ENCODE measurements at places on chromosomes 11 and 22.

DNA sequence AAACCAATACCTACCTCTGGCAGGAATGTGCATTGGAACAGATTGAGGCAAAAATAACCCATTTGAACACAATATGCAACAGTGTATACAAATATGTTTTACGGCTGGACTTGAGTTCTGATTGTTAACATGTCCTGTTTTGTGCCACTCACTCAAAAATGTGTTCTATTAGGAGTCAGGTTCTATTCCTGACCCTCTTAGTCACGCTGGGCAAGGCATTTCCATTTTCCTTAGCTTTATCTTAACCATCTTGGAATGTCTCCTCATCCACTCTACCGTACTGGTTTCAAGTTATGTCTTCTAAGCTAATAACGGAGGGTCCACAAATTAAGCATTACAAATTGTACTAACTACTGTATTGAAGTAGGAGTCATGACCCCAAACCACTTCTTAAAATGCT, 78.6 kb downstream of the MAML2 start:
- no peak for DNase-seq

- no peak for DNase-seq
Measured at GRCh38 chr11:3111919-3112690, 53.0 kb downstream of the OSBPL5 start.

GRCh38 chr11:31995525-31996094, 95.3 kb upstream of the RCN1 start:
- peak; percentile 16 for DNase-seq

DNA sequence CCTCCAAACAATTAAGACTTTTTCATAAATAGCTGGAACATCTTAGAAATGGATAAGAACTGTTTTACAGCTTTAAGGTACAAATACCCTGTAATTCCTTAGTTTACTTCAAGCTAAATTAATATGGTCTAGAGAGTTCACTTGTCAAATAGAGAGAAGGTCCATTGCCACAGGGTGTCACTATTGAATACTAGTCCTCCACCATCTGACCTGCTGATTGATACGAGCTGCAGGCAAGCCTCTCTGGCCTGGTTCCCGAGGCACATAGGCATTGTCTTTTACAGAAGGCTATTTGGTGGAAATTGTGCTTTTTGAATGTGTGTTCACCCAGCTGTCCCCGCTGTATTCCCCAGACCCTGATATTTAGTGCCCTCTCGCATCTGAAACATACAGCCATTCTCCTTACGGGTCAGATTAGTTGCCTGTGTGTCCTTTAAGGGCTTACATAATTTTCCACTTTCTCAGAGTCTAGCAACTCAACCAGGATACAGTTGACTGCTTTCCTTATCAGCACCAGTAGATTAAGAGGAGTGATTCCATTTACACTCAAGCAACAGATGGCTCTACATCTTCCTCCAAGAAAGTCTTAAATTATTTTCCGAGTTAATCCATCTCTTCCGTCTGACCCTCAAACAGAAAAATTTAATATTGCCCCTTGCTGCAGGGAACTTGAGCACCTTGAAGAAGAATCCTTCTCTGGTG, 788.8 kb upstream of the FAT3 start:
- no peak for DNase-seq

DNA sequence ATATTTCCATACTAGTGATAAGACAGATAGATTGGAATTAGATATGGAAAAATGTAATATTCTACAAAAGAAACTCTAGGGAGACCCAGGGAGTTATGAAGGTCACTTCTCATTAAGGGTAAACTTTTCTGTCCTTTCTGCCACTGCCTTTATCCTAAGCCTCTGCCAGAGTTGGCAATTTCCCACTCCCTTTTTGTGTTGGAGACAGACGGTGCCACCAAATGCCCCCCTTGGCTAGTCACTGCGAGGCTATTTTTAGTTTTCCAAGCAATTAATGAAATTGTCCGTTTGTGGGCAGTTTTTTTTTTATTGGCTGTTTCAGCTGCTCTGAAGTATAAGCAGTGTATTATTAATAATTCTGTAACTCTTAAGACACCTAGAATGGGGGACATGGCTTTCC, 67.6 kb upstream of the TENM4 start:
- no peak for DNase-seq

DNA sequence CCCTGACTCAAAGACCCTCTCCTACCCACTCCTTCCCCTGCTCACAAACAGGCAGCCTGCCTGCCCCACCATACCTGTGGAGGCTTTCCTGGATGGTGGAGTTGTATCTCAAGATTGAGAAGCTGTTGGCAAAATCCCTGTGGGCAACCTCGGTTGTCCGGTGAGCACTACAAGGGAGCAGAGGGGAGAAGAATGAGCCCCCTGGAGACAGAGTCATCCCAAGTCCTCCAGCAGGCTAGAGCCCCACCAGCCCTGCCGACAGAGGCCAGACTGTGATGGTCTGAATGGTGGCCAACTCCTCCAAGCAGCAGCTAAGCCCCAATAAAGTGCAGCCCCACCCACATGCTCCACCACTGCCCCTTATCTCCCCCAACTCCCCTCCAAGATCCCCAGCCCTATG, 17.5 kb downstream of the TMPRSS13 start:
- DNase-seq: no peak

- DNase-seq: no peak
Measured at GRCh38 chr11:119472856-119473222, 49.9 kb upstream of the THY1 start.

GRCh38 chr11:33645686-33646085, 54.9 kb downstream of the C11orf91 start:
- no peak for DNase-seq

DNA sequence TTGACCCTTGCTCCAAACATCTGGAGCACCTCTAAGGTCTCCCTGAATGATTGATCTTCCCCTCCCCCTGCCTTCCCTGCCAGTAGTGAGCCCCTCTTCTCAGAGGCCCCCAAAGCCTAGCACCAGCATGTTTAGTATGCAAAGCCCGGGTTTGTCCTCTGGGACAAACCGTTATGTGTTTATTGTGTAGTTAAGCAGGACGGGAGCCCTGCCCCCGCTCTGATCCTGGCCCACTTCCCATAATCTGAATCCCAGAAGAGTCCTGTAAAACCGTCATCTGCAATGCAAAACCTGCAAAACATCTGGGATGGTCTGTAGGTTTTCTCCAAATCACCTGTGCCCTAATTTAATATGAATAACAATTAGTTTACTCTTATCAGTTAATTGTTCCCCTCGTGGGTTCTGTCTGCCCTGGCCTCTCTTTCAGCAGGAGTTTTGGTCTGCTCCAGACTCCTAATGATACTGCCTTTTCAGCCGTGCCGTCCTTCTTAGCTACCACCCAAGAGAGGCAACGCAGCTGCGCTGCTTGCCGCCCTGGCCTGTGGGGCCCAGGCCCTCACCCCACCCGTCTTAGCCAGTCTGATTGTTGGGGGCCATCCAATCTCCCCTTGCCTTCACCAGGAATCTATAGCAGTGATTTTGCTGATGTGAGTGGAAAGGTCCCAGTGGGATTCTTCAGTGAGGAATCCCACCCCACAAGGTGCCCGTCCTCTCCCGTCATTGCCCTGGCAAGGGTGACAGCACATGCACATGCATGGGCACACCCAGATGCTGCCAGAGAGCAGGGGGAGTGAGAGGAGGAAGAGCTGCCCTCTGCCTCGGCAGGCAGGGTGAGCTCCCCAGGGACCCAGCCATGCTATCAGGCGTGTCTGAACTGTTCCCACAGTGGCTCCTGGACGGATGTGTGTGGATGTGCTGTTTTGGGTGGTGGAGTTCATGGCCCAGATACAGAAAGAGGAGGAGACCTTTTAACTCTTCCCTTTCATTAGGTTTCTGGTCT, 3.0 kb upstream of the B3GAT1 start:
- DNase-seq: no peak

DNA sequence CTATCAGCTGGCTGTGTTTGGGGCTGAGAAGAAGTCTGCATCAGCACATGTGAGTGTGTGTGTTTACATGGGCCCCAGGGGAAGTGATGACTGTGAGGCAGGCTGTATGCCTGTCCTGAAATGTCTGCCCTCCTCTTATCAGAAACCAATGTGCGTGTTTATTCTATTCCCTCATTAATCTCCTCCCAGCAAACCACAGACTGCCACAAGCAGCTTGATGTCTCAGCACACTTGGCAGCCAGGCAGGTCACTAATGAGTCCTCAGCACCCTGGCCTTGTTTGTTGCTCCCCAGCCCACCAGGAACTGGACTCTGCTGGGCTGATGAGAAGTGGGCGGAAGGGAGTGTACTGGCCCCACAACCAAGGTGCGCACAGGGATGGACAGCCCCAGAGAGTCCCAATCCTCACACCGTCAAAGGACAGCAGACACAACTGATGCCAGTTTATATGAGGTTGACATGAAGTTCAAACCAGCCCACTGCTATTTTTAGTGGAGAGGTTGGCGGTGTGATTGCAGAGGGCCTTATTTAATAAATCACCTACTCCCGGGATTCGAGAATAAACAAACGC, 225.8 kb downstream of the ETS1 start:
- DNase-seq: peak; percentile 39

DNA sequence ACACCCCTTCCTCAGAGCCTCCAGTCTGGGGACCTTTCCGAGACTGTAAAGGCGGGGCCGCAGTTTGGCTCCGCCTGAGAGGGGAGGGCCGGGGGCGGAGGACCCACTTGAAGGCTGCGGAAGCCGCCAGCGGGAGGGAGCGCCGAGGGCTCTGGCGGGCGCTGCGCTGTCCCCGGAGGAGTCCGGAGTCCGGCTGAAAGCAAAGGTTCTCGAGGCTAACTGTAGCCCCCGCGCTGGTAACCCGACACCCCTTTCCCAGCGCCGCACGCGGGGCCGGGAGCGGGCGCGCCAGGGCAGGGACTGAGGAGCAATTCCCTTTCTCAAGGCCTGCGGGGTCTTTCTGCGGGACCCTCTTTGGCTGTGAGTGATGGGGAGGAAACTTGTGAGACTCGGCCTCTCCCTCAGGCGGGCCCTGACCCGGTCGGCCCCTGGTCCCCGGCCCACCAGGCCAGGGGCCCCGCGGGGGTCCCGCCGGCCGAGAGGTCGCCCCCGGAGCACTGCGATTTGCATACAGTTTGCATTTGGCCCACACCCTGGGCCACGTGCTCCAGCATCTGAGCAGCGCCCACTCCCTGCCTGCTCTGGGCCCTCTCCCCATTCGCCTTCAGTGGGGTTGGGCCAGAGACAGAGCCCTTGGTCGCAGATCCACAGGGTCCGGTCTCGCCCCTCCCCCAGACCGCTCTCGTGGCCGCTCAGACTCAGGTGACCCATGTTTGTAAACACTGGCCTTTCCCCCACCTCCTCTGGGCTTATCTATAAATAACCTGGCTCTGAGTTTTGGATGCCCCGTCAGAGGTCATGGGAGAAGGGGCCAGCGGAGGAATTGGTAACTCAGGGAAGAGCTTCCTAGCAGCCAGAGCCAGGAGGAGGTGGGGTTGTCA, 519 bp upstream of the ART5 start:
- peak; percentile 82 for DNase-seq

- DNase-seq: no peak
Measured at GRCh38 chr22:44293876-44294275, 18.9 kb downstream of the SHISAL1 start.

- DNase-seq: no peak
Measured at GRCh38 chr11:68859123-68859522, 17.4 kb upstream of the CPT1A start.

GRCh38 chr22:39845529-39845928, 48.0 kb downstream of the ENTHD1 start:
- DNase-seq: no peak

GRCh38 chr11:2797741-2798361, 87.7 kb downstream of the CDKN1C start:
- DNase-seq: peak; percentile 8

- no peak for DNase-seq
Measured at GRCh38 chr11:131491503-131491902, 121.1 kb downstream of the NTM start.

DNA sequence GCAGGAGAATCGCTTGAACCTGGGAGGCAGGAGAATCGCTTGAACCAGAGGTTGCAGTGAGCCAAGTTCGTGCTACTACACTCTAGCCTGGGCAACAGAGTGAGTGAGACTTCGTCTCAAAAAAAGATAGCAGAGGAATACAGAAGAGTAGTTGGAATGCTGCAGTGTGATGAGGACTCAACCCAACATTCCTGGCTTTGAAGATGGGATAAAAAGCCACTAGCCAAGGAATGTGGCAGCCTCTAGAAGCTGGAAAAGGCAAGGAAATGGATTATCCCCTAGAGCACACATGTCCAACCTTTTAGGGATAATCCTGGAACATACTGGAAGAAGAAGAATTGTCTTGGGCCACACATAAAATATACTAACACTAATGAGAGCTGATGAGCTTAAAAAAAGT, 13.9 kb downstream of the SLC25A17 start:
- DNase-seq: no peak

- DNase-seq: no peak
Measured at GRCh38 chr11:17887779-17888178, 125.1 kb downstream of the SERGEF start.

DNA sequence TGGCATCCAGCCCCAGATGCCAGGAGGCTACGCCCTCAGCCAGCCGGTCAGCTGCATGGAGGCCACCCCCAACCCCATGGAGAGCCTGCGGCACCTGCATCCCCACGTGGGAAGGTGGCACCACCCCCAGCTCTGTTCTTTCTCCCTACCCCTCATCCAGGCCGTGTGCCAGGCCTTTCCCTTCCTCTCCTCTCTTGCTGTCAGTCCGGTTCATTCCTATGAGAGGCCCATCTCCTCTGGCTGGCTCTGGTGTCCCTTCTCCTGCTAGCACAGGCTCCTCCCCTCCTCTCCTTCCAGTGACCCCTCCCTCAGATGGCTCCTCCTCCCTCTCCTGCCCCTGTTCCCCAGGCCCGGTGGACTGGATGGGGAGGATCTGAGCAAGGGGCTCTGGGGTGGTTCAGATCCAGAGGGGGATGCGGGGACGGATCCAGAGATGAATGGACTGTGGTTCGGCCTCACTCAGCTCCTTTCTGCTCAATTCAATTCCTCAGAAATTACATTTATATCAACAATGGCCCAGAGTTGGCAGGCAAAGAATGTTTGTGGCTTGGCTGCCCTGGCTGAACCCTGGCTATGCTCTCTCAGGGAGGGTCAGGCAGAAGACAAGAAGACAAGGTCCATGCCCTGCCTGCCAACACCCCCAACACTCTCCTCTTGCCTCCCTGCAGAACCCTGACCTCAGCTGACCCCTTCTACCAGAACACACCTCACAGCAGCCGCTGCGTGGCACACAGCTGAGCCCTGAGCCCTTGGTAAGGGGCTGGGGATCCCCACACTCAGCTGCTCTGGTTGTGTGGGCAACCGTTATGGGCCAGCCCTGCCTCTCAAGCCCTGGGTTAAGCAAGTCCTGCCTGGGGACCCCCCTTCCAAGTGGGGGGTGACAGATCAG, 18.5 kb upstream of the LRRC10B start:
- no peak for DNase-seq

DNA sequence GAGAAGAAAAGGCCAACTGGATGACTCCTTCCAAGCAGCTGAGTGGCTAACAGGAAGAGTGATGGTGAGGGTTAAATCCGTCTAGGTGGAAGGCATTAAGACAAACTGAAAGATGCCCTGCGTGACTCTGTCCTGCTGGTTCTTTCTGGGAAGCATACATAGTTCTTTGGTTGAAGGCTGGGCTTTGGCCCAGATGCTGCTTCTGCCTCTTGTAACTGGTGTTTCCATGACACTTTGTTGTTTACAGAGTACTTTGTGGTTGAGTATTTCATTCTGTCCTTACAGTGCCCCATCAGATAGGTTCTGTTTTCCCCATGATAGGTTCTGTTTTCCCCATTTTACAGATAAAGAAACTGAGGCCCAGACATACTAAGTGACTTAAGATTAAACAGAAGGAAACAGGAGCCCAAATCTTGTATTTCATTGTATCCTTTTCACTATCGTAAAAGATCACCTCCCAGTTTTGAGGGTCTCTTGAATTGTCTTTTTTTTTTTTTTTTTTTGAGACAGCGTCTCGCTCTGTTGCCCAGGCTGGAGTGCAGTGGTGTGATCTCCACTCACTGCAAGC, 124.3 kb upstream of the RASSF10 start:
- DNase-seq: no peak

Measured in body of pancreas (tissue), 4 donors.